Stimulated activated CD8-positive, alpha-beta memory T cell treated with anti-CD3 and anti-CD28 coated beads, Interleukin-15, amount 100 ng/mL, for 48 hours (primary cell): ENCODE measurements at places on chromosomes 2 and 18.

DNA sequence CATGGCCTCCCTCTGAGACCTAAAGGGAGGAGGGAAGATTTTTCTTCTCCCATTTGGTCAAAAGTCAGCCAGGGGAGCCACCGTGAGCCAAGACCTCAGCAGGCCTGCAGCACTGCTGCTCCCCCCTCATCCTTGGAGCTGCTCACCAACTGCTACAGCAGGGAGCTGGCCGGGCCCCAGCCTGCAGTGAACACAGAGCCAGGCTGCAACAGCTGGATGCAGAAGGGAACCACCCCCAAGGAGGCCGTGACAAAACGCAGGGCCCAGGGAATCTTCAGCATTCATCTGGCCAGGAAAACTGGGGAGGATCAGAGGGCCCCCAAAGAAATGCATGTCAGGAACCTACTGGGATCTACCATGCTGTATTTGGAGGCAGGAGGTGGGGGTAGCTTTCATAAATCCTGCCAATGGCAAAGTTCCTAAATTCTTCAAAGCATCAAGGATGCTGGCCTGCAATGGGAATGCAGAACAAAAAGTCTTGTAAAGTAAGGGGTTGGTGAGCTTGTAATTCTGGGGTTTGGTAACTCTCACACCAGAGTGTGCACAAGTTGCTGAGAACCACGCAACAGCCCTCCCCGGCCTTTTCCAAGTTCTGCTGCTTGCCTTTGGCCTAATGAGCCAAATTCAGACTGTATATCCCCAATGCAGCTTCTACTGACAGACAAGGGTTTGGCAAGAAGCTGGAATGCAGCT lies 61.0 kb downstream of the CACNB4 start:
- no peak for DNase-seq

DNA sequence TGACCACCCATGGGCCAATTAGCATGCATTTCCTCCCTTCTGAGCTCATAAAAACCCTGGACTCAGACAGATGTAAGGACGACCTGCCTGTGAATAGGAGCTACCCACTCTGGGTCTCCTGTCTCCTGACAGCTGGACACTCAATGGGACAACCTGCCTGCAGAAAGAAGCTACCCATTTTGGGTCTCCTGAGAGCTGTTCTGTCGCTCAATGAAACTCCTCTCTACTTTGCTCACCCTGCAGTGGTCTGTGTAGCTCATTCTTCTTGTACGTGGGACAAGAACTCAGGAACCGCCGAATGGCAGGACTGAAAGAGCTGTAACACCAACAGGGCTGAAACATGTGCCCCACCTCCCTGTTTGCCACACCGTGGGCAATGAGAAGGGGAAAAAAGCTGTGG lies 60.3 kb upstream of the DYNC1I2 start:
- no peak for DNase-seq

GRCh38 chr2:163455815-163456214 lies 280.0 kb downstream of the FIGN start:
- DNase-seq: no peak

GRCh38 chr2:102141970-102142828 lies at the start of gene IL1R1:
Gene IL1R1 (plus strand): TSS chr2:102142746. CDS start chr2:102157725, 14,979 bp downstream.
- no peak for DNase-seq

DNA sequence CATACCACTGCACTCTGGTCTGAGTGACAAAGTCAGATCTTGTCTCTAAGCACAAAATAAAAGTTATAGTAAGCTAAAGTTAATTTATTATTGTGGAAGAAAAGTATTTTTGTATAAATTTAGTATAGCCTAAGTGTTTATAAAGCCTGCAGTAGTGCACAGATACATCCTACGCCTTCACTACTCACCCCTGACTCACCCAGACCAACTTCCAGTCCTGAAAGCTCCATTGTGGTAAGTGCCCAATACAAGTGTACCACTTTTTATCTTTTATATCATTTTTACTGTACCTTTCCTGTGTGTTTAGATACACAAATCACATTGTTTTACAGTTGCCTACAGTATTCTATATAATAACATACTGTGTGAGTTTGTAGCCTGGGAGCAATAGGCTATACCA lies 57.5 kb downstream of the UBE2E3 start:
- no peak for DNase-seq

GRCh38 chr18:9766076-9766481 lies 58.0 kb downstream of the RAB31 start:
- DNase-seq: no peak

DNA sequence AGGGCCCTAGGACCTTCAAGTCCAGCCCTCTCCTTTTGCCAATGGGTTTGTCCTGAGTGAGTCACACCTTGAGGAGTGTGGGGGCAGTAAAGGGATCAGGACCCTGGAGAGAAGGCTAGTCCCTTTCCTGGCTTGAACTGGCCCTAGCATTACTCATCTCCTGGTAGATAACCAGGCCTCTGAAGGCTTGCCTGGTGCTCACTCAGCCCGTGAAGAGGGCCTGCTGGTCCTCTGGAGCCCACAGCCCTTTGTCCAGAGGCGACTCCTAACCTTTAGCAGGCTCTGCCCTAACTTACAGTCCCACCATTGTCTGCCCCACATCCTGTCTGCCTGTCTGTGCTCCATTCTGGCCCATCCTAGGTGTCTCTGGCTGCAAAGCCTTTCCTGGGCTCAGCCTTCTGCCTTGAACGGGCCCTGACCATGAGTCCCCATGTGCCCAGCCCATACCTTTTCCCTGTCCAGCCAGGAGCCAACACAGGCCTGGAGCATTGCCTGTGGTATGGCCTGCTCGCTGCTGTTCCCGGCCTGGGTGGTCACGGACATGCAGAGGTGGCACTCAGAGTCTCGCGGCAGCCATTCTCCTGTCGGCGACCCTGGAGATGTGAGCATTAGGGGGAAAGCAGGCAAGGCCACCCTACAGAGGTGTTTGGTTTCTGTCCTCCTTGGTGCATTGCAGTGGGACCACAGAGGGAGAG lies 5.0 kb downstream of the SFTPB start:
- DNase-seq: no peak

DNA sequence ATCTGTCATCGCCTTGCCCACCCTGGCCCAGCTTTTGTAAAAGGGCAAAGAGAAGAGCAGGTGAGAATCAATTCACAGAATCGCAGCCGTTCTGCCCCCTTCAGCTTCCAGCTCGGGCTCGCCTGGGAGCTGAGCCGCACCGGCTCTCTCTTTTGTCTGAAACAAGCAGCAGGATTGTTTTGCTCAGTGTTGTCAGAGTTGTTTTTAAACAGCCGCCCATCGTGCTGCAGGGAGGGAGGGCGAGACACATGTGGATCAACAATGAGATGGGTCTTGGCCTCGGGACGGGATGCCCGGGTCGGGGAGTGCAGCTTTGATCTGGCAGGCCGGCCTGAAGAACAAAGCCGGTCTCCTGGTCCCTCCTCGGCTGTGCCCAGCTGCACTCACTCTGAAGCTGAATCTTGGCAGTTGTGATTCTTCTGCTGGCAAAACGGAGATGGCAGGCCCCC lies 39.7 kb upstream of the HDAC4 start:
- DNase-seq: no peak

DNA sequence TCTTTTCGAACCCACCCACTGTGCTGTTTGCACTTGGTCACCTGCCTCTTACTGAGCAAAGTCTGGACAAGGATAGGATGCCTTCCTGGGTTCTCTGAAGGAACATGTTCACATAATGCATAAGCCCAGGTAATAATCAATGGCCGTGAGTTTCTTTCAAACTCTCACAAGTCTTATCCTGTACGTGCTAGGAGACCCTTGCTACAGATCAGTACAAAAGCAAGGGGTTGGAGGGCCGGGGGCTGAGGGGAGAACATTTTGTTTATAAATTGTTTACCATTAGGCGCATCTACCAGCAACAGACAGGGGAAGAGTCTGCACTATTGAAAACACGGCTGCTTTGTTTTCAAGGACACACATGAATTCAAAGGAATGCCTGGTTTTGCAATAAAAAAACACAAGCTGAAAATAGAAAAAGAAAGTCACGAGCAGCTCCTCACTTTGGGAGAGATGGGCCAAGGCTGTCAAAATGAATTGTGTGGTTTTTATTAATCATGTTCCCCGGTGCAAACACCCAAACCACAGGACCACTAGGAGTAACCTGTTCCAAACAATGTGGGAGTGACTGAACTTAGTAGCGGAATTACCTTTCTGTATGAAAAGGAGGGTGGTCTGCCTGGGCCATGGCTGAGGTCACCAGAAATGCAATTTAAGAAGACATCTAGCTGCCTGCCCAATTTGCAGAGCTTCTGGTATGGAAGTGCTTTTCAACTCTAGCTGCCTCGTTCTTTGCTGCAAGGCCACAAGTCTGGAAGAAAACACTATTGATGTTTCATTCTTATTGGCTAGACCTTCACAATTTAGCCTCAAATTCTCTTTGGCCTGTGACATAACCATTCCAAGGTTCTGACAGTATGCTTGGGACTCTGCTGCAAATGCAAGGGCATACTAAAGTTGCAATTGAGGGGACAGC lies 73.5 kb downstream of the CCBE1 start:
- DNase-seq: no peak

GRCh38 chr2:59654710-59655109 lies 898.7 kb downstream of the BCL11A start:
- no peak for DNase-seq

GRCh38 chr2:74843899-74844298 lies 10.0 kb downstream of the HK2 start:
- DNase-seq: no peak

- DNase-seq: no peak
Measured at GRCh38 chr2:31440764-31441163, 26.2 kb upstream of the XDH start.

GRCh38 chr2:40439473-40439872 lies 12.4 kb downstream of the SLC8A1 start:
- no peak for DNase-seq

- no peak for DNase-seq
Measured at GRCh38 chr18:80233899-80234298, 13.4 kb downstream of the PARD6G start.

- no peak for DNase-seq
Measured at GRCh38 chr2:8885449-8886201, 48.2 kb upstream of the KIDINS220 start.

- no peak for DNase-seq
Measured at GRCh38 chr18:56009411-56009810, 421.4 kb upstream of the TCF4 start.

GRCh38 chr2:189782221-189782671 lies 1.9 kb downstream of the ORMDL1 start:
- no peak for DNase-seq

GRCh38 chr18:49819071-49819662 lies 5.8 kb upstream of the ACAA2 start:
- no peak for DNase-seq

DNA sequence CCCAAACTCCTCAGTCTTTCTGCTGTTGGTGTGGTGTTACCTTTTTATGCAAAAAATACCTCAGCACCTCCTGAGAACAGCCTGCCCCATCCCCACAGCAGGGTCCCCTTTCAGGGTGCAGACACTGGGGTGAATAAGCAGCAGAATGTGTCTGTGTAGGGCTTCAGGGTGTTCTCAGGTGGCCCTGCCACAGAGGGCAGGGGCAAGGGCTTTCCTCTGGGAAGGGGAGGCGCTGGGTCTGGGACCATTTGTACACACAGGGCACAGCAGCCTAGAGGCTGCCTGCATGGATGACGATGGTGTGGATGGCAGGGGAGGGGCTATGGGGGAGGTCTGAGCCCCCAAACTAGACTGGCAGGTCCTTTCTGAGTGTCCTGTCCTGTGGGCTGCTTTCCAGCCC lies 2.6 kb downstream of the HAAO start:
- DNase-seq: no peak

GRCh38 chr2:191435141-191435540 lies 189.9 kb downstream of the MYO1B start:
- DNase-seq: no peak

DNA sequence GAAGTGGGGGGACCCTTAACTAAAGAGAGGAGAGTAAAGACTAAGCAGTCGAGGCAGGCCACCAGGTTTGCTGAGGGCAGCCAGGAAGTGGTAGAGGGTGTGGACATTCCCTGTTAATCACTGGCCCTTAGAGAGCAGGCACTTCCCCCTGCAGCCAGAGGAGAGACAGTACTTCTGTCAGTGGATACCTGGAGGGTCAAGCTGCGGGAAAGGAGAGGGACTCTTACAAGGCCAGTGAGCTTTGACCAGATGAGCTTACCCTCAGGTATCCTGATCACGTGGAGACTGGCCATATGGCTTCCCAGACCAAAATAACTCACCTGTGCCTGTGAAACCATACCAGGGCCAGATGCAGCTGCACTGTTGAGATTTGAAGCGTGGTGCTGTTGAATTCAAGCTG lies 28.6 kb downstream of the ITGA6 start:
- DNase-seq: no peak

DNA sequence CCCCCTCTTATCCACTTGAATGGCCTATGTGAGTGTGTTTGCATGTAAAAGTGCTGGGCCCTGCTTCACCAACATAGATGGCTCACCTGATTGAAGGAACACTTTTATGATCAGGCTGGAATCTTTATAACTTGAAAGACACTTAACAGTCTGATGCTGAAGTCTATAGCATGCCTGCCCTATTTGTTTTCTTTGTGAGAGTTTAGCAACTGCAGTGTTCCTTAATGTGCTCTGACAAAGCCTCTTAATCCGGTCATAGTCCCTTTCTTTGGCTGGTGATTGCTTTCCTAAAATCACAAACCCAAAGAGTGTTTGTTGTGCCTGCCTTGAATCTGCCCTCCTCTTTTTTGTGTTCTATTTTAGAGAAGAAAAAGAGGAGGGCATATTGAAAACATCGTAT lies 1382.8 kb upstream of the CELF4 start:
- DNase-seq: no peak

GRCh38 chr2:240306185-240306584 lies 129.3 kb upstream of the GPC1 start:
- DNase-seq: no peak

GRCh38 chr2:226720948-226721347 lies 78.7 kb downstream of the IRS1 start:
- DNase-seq: no peak

- DNase-seq: no peak
Measured at GRCh38 chr2:105329197-105329554, 359 bp downstream of the TGFBRAP1 start.

DNA sequence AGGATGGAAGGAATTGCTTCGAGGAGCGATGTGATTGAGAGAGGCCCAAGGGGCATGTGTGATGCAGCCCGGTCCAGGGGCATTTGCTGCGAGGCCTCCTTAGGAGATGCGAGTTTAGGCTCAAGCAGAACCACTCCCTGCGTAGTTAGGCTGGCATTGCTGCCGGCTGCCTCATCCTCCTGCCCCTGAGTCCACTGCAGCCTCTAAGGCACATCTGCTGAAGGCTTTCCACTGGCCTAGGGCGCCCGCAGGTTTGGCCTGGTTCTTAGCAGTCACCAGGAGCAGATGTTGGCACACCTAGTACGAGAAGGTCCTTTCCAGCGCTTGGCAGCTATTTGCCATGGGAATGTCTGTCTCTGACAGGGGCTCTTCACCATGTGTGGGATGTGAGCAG lies 20.7 kb downstream of the INPP5D start:
- no peak for DNase-seq

GRCh38 chr2:39851651-39852110 lies 72.6 kb upstream of the THUMPD2 start:
- no peak for DNase-seq

DNA sequence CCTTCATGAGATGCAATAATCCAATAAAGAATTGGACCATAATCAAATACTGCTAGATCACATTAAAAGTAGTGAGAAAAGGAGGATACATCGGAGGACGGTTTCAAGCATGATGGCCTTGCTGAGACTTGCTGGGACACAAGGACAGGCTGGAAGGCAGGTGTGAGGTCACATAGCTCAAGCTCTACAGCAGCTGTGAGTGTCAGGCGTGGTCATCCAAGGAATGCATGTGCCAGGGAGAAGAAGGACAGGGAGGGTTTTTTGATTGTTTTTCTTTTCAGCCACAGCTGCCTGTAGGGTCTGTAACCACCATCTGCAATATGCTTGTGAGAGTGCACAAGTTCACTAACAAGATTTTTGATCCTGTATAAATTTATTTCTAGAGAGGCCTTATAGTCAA lies 57.6 kb downstream of the BMP10 start:
- no peak for DNase-seq
